ENCODE measurements at places on chromosomes 1 and 21.

DNA sequence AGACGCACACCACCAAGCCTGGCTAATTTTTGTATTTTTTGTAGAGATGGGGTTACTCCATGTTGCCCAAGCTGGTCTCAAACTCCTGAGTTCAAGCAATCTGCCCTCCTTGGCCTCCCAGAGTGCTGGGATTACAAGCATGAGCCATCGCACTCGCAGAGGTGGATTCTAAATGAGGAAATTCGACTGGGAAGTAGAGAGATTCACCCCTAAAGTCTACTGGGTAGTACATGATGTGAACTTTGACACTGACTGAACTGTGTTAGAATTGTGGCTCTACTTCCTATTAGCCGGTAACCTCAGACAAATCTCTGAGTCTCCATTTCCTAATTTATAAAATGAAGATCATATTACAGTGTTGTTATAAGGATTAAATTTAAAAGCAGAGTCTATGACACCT is 276.0 kb upstream of the NR5A2 start:
- DNase-seq: no peak

DNA sequence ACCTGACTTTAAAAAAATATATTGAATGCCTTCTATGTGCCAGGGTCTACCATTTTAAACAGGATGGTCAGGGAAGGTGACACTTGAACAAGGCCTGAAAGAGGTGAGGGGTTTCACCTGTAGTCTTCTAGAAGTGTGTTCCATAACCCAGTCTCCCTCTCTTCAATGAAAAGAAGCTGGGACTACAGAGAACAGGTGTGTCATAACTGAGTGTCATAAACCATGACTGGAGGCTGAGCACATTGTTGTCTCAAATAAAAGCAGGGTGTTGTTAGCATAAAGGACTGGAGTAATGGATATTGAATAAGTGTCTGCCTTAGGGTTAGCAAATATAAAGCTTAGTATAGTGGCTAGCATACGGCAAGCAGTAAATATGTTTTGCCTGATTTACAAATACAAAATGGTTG is 65.4 kb downstream of the SYDE2 start:
- no peak for DNase-seq

GRCh38 chr1:174068000-174068399 is 45.8 kb upstream of the RC3H1 start:
- DNase-seq: no peak

DNA sequence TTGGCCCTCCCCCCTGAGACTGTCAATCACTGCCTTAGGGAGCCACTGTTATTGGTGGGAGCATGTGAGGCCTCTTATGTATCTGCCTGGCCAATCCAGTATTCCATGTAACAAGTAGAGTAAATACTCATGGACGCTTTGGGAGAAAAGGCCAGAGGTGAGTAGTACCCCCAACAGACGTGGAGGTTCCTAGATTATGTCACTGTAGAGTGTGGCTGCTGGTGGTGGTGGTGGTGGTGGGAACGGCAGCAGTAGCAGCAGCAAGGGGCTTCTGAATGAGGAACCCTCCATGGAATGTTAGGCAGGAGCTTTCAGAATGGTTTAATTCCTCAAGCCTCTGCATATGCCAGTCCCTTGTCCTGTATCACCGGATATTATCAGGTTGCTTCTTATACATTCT is 118.5 kb downstream of the UCK2 start:
- no peak for DNase-seq

GRCh38 chr1:17757426-17757825 is 2.3 kb downstream of the ACTL8 start:
- no peak for DNase-seq

GRCh38 chr1:82818586-82818985 is 1017.9 kb downstream of the ADGRL2 start:
- DNase-seq: no peak

DNA sequence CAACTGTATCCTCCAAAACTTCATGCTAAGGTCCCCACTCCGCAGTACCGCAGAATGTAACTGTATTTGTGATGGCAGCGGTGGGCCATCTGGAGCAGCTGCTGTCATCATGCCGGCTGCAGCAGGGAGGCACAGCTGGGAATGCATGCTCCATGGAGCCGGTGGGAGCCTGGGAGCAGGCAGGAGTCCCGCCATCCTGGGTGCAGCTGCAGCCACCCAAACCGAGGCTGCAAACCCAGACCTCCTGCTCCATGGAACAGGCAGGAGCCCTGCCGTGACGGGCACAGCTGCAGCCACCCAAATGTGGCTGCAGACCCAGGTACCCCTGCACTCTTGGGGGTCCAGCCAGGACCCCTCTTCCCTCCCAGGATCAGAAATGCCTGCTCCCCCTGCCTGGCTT is 80.3 kb downstream of the SCMH1 start:
- no peak for DNase-seq

All from CD4-positive, alpha-beta T cell treated with Interleukin-12 subunit alpha and Interleukin-12 subunit beta, for 1 hour (primary cell).